Fibroblast of lung (primary cell): ENCODE measurements at places on chromosomes 13 and 19. TPM values are rescaled to one million over a fixed set of nuclear protein-coding genes. Genes with fewer than 3 reads are reported as not detected.

GRCh38 chr13:76852986-76853385 is 33.2 kb downstream of the KCTD12 start:
- peak; percentile 66 for DNase-seq
- H3K27ac ChIP-seq = no peak overlapping the region
- H3K4me1 ChIP-seq = peaks cover 8% of the 10 kb centered on the region
- no peaks in the 10 kb centered on the region for H3K36me3 ChIP-seq
- no peak overlapping the region for H3K4me3 ChIP-seq
- H3K27me3 ChIP-seq = no peaks in the 10 kb centered on the region

- no peaks in the 10 kb centered on the region for H3K27me3 ChIP-seq
- H3K4me3 ChIP-seq = no peak overlapping the region
- H3K4me1 ChIP-seq = peaks cover 11% of the 10 kb centered on the region
These were observed 245.7 kb downstream of the DNAJC15 start for GRCh38 chr13:43269037-43269481.

DNA sequence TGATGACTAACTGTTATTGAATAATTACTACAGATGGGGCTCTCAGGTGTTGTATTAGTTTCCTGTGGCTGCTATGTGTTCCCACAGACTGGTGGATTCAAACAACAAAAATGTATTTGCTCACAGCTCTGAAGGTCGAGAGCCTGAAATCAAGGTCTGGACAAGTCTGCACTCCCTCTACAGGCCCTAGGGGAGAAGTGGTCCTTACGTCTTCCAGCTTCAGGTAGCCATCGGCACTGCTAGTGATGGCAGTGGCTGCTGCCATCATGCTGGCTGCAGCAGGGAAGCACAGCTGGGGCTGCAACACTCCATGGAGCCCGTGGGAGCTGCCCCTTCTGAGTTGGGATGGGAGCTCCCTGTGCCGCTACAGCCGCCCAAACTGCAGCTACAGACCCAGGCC is 1.9 kb downstream of the TEX26 start:
- no peak overlapping the region for H3K27ac ChIP-seq
- H3K36me3 ChIP-seq = no peaks in the 10 kb centered on the region
- no peaks in the 10 kb centered on the region for H3K4me1 ChIP-seq
- no peak overlapping the region for H3K4me3 ChIP-seq
- DNase-seq = no peak
- H3K27me3 ChIP-seq = peaks cover 14% of the 10 kb centered on the region

- no peaks in the 10 kb centered on the region for H3K27me3 ChIP-seq
- no peak for DNase-seq
- no peaks in the 10 kb centered on the region for H3K36me3 ChIP-seq
- H3K4me3 ChIP-seq = no peak overlapping the region
- H3K4me1 ChIP-seq = no peaks in the 10 kb centered on the region
These were observed 71.9 kb downstream of the FLT1 start for GRCh38 chr13:28423010-28423409.

GRCh38 chr19:4519521-4520277 is 1.4 kb upstream of the PLIN4 start:
- H3K27me3 ChIP-seq = no peaks in the 10 kb centered on the region
- no peak for DNase-seq
- H3K4me1 ChIP-seq = no peaks in the 10 kb centered on the region
- H3K4me3 ChIP-seq = no peak overlapping the region
- no peaks in the 10 kb centered on the region for H3K36me3 ChIP-seq
- H3K27ac ChIP-seq = no peak overlapping the region

DNA sequence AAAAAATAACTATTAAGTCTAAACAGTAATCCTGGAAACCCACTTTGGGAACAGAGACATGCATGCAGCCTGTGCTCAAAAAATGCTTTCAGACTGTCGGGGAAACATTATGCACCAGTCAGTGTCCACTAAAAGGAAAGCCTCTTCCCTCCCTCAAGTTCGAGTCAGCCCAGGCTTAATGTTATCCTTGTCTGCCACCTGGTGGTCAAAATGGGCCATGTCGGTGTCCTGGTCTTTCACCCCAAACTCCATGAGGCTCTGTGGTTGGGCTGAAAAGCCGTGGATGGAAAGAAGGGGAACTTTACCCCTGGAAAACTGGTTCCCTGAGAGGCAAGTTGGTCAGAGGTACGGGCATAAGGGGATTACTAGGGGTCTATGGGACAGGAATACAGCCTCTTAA is 88.4 kb upstream of the ZNF492 start:
- H3K4me3 ChIP-seq = no peak overlapping the region
- no peaks in the 10 kb centered on the region for H3K27me3 ChIP-seq
- no peak overlapping the region for H3K27ac ChIP-seq
- no peaks in the 10 kb centered on the region for H3K36me3 ChIP-seq
- H3K4me1 ChIP-seq = no peaks in the 10 kb centered on the region

Gene OR7C2
- total RNA-seq = not detected in 2 replicates

Gene C19orf67
- total RNA-seq = not detected in 2 replicates

Gene HSPB6
- 47.8 and 54.3 TPM in 2 replicates for total RNA-seq
